C1 segment of cervical spinal cord (tissue), 14 donors: ENCODE measurements at places on chromosomes 13 and 19.
A peak's percentile ranks its signal among the peaks of the same experiment; 100 is the strongest.

- no peak for DNase-seq
These were observed 4.9 kb downstream of the NANOS3 start for GRCh38 chr19:13881692-13882418.

DNA sequence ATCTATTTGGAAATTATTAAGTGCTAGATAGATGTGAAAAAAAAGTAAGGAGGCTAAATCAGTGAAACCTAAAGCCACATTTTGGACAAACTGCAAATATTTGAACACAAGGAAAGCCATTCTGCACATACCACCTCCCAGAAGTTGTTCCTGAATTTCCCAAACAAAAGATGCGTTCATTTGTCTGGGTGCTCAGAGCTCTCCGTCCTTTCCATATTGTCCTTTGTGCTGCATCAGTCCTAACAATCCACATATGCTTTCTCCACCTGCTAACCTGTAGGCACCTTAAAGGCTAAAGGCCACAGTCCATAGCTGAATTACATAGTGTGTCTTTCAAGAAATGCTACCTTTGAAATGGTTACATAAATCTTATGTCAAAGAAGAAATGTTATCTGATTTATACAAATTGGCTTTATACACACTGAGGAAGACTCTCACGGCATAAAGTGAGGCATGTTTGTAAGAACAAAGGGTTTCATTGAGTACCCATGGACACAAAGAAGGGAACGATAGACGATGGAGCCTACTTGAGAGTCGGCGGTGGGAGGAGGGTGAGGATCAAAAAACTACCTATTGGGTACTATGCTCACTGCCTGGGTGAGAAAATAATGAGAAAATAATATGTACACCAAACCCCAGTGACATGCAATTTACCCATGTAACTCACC, 182.0 kb downstream of the RGCC start:
- DNase-seq, result no peak

- no peak for DNase-seq
These were observed 11.1 kb upstream of the VSTM2B start for GRCh38 chr19:29514525-29515232.

DNA sequence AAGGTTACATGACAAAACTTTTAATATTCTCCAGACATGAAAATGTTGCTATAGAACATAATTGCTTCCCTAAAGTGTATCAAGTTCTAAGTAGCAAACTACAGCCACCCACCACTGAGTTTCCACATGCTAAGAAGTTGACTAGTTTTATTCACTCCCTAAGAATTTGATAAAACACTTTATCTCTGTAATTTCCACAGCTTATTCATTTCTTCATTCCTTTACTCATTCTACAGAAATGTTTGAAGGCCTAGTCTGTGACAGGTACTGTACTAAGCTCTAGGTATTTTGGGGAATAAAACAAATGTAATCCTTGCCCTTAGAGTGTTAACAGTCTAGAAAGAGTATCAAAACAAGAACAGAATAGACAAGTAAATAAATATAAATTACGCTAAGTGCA, 101.8 kb upstream of the DIAPH3 start:
- DNase-seq, result no peak

- peak; percentile 65 for DNase-seq
These were observed 755 bp upstream of the RAB3A start for GRCh38 chr19:18204394-18205199.

DNA sequence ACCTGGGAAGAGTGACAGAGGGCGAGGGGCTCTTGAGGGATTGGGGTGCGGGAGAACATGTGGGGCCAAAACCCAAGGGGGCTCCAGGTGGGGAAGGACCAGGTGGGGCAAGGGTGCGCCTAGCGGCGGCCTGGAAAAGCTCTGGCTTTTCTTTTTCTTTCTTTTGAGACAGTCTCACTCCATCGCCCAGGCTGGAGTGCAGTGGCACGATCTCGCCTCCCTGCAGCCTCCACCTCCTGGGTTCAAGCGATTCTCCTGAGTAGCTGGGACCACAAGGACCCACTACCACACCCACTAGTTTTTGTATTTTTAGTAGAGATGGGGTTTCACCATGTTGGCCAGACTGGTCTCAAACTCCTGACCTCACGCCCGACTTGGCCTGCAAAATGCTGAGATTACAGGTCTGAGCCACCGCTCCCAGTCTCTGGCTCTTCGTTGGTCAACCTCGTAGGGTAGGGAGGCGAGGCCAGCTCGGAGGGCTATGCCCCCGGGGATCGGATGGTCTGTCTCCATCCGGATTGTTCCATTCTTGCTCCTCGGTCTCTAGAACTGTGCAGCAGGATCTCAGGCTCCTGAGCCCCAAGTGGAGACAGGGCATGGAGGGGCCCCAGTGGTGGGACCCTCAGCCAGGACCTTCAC, 3.7 kb downstream of the GADD45B start:
- no peak for DNase-seq

DNA sequence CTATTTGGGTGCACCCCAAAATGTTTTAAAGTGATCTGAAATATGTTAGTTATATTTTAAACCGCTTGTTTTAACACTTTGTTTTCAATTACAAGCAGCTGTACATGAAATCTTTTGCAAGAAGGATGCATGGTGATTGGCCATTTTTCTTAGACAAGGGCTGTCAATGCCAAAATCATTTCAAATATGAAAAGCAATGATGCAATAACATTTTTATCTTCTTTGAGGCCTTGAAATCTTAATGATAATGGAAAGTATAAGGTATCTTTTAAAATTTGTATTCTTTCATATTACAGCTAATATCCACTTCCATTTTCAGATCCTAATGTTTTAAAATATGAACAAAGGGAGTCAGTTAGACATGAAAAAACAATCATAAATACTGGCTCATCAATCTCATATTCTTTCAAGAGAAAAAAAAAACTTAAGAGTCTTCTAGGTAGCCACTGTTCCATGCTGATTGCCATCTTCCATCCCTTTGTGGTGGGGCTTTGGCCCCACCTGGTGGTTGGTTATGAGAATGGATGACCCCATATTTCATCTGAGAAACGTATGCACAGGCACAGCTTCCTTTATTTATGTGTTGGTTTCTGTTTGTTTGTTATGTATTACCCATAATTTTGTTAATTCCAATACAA, 330.3 kb upstream of the MIR17HG start:
- DNase-seq, result peak; percentile 19

- no peak for DNase-seq
These were observed 650.8 kb upstream of the MIR17HG start for GRCh38 chr13:90696656-90697055.

DNA sequence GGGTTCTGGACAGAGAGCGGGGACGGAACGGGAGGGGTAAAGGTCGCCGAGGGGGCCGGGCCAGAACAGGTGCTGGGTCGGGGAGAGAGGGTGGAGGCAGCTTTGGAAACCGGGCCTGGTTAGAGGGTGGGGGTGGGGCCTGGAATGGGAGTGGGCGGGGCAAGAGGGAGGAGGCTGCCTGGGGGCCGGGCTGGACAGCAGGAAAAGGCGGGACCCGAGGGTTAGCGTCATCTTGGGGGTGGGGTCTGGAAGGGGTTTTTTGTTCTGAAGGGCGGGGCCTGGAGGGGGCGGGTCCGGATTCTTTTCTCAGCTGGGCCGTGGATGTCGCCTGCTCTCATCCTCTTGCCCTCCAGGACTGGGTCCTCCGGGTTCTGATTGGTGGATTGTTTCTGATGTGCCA, 4.3 kb upstream of the ZNF813 start:
- no peak for DNase-seq

DNA sequence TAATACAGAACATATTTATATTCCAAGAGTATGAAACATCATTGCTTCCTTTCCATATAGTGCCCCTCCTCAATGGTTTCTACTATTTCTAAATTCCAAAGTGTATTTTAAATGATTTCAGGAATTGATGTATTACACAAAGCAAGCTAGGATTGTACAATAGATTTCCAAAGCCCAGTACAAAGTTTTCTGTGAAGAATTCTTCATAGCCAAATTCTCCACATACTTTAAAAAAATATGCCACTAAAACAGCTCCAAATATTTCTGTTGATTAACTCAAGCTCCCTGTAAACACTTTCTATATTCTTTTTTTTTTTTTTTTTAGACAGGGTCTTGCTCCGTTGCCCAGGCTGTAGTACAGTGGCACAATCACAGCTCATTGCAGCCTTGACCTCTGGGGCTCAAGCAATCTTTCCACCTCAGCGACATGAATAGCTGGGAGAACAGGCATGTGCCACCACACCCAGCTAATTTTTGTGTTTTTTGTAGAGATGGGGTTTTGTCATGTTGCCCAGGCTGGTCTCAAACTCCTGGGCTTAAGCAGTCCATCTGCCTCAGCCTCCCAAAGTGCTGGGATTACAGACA, 50.6 kb downstream of the ELF1 start:
- no peak for DNase-seq

DNA sequence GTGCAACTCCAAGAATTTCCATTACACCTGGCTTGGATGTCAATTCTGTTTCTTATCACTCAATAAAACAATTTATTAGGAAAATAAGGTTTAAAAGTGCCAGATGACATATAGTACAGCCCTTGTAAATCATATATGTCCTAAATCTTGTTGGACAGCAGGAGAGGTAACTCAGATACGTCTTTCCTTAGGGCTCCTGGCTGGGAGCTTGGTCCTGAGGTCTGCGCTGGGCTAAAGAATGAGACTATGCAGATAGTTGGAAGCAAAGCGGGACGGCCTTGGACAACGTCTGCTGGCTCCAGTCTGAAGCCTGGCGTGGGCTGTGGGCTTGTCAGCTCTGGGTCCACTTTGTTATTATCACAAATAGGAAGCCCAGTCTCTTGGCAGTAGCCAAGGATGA, 377.0 kb downstream of the DLEU7 start:
- DNase-seq, result no peak

DNA sequence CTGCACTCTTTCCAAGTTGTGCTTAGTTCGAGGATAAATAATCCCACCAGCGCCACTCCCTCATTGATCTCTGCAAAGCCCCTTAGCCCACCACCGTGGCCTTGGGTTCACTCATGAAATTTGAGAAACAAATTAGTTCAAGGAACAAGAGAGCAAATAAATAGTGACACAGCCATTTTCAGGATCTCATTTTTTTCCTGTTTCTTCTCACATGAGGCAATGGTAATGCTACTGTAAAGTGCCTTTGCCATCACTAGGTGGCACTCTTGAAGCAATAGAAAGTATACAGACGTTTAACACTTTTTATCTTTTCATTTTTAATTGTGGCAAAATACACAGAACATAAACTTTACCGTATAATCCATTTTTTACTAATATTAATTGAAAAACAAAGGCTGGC, 76.8 kb upstream of the ZNF835 start:
- DNase-seq, result peak; percentile 3

- DNase-seq, result no peak
These were observed 4.6 kb downstream of the S1PR2 start for GRCh38 chr19:10226376-10227025.

- DNase-seq, result no peak
These were observed 188.4 kb upstream of the GPC6 start for GRCh38 chr13:93038187-93038586.

DNA sequence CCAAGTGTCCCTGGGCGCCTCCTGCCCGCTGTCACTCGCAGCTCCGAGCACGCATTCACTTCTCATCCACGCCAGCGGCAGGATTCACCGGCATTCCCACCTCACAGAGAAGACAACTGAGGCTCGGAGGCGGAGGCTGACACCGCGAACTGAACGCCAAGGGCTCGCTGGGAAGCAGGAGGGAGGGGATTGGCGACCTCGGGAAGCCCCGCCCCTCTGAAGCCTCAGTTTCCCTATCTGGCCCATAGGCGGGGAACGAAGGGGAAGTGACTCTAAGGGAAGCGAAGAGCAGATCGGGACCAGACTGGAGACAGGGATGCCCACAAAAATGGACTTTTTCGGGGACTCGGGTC, 256 bp downstream of the MICOS13 start:
- no peak for DNase-seq

DNA sequence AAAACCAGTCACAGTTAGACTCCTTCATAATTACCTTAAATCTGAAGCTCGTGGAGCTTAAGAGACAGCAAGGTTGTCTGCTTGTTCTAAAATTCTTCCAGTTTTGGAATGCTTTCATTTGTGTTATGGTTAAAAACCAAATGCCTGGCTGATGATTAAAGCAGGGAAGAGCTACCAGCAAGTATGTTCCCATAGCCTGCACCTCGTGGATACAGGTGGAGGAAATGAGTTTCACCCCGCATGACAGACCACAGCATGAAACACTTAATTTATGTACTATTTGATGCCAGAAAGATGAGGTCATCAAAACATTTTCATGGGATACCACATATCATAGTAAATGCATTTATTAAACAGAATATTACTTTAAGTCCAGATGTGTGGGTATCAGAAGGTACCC, 416 bp upstream of the DOCK9 start:
- DNase-seq, result no peak

DNA sequence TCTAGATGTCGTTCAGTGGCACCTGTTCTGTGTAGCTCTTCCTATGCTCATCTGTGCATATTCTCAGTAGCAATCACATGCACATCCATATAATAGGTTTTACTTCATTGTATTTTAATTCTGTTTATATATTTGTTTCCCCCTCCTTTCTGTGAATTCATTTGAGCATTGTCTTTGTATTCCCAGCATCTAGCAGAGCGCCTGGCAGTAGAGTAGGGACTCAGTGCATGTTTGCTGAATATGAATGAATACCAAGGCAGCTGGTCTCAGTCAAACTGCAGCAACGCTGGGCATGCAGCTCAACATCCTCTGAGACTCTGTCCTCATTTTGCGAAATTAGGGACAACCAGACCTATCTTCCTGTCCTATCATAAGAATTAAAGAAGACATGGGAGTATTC, 330.1 kb downstream of the SPRY2 start:
- peak; percentile 75 for DNase-seq

- DNase-seq, result no peak
These were observed 1.0 kb downstream of the GADD45GIP1 start for GRCh38 chr19:12955996-12956395.

DNA sequence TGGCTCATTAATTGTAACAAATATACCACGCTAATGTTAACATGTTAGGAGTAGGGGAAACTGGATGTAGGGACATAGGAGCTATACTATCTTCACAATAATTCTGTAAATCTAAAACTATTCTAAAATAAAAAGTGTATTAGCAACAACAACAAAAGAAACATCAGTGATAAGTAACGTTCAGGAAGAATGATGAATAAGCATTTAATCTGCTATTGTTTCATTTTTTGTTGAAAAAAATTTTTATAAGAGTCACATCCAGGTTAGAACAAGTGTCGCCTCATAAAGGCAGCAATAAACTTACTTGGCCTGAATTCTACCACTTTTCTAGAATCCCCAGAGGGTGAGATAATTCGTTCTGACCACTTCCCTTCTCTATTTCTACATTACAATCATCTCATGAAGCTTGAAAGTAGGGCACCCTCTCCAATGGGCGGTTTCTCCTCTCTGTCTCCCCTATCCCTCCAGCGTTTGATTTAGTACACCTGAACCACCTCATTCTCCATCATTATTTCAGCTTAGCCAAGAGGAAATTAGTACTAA, 253.1 kb upstream of the IPO5 start:
- no peak for DNase-seq

- no peak for DNase-seq
These were observed at the start of gene PRX for GRCh38 chr19:40413291-40413845. Gene PRX, minus strand, starts transcription at chr19:40413378. Its CDS starts 5,446 bp downstream, at chr19:40407932.
